Renal cortex interstitium (tissue), 15 donors: ENCODE measurements at places on chromosomes 4 and X.
A peak's percentile ranks its signal among the peaks of the same experiment; 100 is the strongest.

GRCh38 chrX:23981711-23982110 lies 45.3 kb downstream of the KLHL15 start:
- DNase-seq, result no peak

GRCh38 chr4:48596336-48596735 lies 106.3 kb downstream of the ZAR1 start:
- DNase-seq, result no peak

DNA sequence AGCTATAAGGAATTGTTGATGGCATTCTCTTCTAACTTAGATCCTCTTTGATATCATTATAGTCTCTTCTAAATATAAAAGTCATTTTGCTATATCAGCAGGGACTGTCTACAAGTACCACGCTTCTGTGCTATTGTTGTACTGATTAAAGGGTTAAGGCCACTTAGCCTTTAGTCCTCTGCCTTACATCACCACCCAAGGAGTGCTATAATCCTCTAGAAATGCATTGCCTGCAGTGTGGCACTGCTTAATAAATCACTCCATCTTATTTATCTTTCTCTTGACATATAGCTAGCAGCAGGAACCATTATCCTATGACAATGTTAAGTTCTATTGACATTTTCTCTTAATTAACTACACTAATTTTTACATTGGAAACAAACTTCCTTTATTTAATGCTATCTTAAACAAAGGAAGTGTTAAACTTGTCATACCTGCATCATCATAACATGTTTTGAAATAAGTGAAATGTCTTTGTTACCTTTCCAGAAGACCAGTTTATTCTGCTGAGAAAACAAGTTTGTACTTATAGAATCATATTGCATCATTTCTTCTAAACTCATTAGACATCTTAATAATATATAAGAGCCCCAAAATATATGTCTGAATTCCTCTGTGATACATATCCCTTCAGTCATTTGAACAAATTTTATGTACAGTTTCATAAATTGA lies 360.9 kb upstream of the ATOH1 start:
- DNase-seq, result no peak

DNA sequence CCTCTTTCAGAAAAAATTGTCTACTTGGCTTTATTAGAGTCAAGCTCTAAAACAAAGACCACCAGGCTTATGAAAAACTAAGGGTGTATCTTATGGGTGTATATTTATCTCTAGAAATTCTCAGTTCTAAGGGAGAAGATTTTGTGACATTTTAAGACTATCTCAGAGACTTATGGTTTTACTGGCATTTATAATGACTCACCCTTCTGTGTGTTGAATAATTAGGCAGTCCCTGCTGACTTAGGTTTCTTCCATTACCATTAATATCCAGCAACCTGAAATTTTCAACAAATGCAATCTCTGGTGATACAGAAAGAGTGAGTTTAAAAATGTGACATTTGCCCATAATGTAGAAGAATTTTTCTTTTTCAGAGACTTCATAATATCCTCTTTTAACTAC lies 1015.0 kb upstream of the AGA start:
- no peak for DNase-seq

DNA sequence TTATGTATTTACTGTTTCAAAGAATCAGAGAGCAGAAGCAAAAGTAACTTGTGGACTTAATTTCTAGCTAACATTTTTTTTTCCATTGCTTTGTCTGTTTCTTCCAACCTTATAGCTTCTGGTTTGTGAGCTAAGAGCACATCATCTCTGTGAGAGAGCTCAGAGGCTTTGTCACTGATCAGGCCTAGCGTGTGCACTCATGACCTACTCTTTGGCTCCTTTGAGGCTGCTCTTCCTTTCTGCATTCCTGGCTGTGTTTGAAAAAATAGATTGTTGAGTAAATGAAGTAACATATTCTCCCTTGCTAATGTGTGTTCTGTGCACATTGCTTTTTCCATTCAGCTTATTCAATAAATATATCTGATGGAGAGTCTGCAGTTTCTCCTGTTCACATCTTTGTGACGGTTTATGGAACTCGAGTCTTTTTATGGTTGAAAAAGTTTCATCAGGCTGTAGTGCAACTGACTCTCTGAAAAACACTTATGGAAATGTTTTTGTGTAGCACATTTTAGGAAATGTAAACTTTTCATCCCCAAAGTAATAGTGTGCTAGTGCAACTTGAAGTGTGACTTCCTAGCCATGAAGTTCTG lies 133.0 kb downstream of the RAPGEF2 start:
- no peak for DNase-seq

DNA sequence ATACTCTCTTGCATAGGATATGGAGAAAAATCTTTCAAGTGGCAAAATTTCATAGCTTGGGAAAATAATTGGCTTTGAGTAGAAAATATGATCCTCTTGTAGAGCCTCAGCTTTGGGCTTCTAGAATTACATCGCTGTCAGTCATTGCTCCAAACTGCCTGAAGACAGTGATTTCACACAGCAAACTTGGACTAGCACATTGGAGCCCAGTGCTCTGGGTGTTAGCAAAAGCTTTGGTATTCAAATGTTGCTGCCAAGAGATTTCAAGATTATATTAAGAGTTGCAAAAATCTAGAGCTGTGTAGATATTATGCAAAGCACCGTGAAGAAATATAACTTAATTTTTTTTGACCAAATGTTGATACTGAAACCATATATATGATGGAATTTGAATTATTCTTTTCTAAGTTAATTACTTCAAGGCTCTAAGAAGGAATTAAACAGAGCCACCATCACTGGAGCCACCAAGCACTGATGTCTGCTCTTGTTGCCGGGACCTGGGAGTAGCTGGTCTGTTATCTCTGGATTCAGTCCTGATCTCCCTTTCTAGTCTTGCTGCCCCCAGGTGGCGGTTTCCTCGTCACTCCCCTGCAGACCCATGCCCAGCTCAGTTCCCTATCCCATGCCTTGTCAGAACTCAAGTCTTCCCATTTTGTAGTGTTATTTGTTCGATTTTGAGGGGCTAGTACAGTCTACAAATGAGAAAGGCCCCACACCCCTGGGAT lies 260.7 kb upstream of the SFRP2 start:
- no peak for DNase-seq

GRCh38 chr4:212438-213188 lies 88.3 kb downstream of the ZNF718 start:
- peak; percentile 65 for DNase-seq

DNA sequence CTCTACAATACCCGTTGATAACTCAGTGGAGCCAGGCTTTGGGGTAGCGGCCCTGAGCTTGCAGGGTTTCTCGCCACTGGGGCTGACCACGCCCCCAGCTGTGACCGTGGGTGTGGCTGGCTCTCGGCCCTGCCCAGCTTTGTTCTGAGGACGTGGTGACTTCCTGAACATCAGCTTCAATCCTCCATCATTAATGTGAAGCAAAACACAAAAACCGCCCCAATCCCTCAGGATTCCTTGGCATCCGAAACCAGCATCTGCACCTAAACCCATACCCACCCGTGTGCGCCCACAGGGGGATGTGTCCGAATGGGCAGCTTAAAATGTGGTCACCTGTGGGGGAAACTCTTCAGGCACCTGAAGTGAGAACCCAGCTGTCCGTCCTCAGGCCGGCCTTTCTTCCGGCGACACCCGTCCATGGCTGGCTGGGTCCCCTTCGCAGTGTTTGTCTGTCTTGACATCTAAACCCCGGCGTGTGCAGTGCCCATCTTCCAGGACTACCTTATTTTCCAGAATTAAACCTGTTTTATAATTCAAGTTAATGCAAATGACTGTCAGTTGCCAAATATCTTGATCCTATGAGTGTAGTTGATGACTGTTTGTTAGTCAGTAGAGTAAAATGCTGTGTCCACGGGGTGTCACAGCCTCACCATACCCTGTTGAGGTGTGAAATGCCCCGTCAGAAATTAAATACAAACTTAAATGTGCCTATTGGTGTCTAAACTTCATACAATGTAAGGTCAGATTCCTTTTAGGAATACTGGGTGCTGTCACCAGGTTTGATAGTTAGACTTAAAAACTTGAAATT lies 27.3 kb downstream of the NELFA start:
- no peak for DNase-seq

- no peak for DNase-seq
Observed at GRCh38 chr4:22237155-22237751, 278.6 kb downstream of the ADGRA3 start.

GRCh38 chrX:19611636-19612376 lies 96.5 kb upstream of the MAP3K15 start:
- DNase-seq, result no peak

GRCh38 chr4:112225157-112225556 lies 6.4 kb upstream of the AP1AR start:
- DNase-seq, result no peak

- DNase-seq, result peak; percentile 26
Observed at GRCh38 chr4:150209140-150209829, 131.0 kb downstream of the DCLK2 start.

GRCh38 chr4:6120361-6120760 lies 80.0 kb downstream of the JAKMIP1 start:
- no peak for DNase-seq

DNA sequence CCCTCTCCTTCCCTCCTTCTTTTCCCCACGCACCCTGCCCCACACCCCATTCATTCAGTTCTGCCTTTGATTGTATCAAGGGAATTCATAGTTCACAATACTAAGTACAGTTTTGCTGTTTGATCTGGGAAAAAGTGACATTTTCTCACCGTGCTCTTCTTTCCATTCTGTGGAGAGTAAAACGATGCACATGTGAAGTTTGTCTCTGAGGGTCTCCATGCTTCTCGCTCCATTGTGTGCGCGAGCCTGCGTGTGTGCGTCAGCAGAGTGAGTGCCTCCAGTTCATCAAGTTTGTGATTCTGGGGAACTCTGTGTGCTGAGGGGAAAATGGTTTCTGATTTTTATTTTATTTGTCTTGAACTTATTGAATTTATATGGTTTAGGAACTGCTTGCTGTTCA lies 1.9 kb downstream of the STK26 start:
- no peak for DNase-seq

GRCh38 chr4:180189666-180190065 lies 2053.5 kb upstream of the TENM3 start:
- no peak for DNase-seq

- no peak for DNase-seq
Observed at GRCh38 chr4:137853424-137853823, 321.1 kb upstream of the PCDH18 start.

DNA sequence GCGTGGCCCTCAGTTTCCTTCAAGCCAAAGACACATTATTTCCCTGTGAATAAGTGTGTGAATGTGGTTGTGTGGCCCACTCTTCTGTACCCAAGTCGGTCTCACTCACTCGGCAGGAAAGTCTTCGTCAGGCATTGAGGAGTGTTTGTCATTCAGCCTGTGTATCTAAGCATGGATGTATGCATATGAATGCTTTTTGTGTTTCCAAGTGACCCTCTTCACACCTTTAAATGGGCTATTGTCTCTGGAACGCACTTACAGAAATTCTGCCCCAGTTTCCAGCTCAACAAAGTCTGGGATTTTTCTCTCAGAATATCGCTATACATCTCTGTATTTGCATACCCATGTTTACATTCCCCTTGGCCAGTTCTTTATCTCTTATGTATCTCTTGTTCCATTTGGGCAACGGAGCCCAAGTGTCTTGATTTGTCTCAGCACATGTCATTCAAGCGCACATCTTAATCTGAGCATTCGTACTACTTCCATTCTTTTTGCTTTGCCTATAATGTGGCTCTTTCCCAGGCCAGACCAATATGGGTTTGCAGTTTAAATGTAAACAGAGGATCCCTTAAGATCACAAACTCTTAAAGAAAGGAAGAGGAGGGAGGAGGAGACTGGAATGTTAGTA lies 4.8 kb downstream of the BCOR start:
- DNase-seq, result no peak

DNA sequence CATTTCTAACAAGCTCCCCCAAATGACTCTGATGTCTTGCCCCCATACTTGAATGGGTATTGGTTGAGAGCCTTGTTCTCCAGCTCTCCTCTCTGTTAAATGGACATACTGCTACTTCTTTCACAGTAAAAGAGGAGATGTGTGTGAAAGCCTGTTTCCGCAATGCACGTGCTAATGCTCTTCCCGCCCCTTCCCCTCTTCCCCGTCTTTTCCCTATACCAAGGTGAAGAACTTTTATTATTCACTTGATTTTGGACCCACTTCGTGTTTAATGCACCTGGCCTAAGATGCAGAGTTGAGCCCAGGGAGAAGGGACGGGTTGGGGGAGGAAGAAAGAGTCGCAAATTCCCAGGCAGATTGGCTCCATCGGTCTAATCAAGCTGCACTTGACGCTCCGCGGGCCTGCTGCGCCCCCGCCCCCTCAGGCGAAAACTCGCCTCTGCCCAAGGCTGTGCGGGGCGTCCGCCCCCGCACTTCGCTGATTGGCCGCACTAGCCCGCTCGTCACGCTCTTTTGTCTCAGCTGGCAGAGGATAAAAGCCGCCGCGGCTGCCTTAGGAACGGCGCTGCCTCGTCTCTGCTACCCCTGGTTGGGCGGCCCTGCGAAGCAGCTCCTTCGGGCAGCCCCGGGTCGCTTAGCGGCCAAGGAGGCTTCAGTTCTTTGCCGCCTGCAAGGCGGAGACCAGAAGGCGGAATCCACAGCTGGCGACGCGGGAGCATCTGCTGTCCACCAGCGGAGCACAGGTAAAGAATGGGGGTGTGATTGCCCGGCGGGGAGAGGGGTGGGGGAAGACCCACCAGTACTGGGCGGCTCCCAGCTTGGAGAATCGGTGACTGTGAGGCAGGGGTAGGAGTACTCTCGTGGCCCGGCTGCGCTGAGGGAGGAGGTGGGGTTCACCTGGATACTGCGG lies at the start of gene ZCCHC12:
Gene ZCCHC12, plus strand, starts transcription at position 562 of the 910 bp plus-strand sequence. CDS start 1,421 bp downstream, outside the sequence.
- no peak for DNase-seq

GRCh38 chrX:103614999-103615398 lies 7.2 kb downstream of the TCEAL3 start:
- DNase-seq, result no peak

DNA sequence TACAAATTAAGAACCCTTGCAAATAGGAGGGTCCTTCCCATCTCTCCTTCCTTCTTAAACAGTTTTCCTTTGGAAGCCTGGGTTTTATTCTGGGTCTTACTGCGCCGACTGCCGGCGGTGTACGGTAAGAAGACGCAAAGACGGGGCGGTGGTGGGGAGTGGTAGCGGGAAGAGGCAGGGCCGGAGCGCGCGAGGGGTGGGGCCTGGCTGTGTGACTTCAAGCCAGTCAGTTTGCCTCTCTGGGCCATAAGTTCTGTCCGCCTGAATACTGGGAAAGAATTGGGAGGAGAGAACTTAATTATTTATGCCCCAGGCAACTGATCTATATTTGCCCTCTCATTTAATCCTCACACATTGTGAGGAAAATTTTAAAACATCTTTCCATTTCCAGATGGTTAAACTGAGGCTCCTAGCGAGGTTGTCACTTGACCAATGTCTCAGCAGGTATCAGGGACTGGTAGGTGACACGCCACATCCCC lies 726 bp upstream of the KANTR start:
- no peak for DNase-seq
